ENCODE measurements at places on chromosomes 16 and 17. TPM values are rescaled to one million over a fixed set of nuclear protein-coding genes. Genes with fewer than 3 reads are reported as not detected.

GRCh38 chr17:55710410-55710809 is 12.3 kb downstream of the TMEM100 start:
- DNase-seq, result no peak

GRCh38 chr17:1997927-1998742 is 27.0 kb downstream of the RTN4RL1 start:
- DNase-seq, result no peak

GRCh38 chr17:39647256-39647655 is 10.3 kb downstream of the STARD3 start:
- DNase-seq, result no peak

DNA sequence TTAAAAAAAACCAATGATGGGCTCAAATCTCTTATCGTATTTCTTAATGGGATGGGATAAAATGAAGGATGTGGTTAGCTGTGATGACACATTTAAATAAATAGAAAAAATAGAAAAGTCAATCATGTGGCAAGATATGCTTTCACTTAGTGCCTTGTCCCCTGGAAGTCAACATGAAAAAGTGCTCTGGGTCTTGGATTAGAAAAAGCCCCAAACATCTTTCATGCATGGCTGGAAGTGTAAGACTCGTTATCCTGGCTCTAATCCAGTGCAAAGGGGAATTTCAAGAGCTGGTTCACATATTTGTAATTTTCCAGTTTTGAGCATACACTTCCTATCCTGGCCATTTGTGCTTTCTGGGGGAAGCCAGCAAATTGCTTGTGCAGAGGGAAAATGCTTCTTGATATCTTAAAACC is 160.9 kb downstream of the MAP2K6 start:
- peak; percentile 47 for DNase-seq

GRCh38 chr17:76969598-76970172 is 101.5 kb downstream of the MGAT5B start:
- no peak for DNase-seq

GRCh38 chr16:86850670-86851069 is 272.3 kb downstream of the FOXL1 start:
- no peak for DNase-seq

- DNase-seq, result no peak
Observed at GRCh38 chr16:54165174-54165911, 121.2 kb downstream of the IRX3 start.

DNA sequence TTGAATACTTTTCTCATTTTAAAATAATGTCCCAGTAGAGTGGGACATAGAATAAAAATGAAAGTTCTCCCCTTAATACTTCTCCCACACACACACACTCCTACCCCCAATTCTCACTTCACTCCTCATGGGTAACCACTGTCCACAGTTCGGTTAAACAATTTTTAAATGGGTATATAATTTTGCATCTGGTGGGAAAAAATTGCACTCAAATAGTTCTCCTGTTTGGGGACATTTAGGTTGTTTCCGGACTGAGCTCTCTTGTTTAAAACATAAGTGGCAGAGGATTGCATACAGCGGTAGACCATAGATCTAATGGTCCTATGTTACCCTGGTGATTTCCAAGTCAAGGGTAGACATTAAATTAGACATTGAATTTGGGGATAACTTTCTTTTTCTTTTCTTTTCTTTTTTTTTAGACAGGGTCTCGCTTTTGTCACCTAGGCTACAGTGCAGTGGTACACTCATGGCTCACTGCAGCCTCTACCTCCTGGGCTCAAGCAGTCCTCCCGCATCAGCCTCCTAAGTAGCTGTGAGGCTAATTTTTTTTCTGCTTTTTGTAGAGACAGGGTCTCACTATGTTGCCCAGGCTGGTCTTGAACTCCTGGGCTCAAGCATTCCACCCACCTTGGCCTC is 138.3 kb downstream of the SOCS1 start:
- no peak for DNase-seq

- no peak for DNase-seq
Observed at GRCh38 chr16:968620-969019, 2.2 kb downstream of the LMF1 start.

GRCh38 chr17:58235821-58236220 is 2.6 kb upstream of the LPO start:
- DNase-seq, result no peak

DNA sequence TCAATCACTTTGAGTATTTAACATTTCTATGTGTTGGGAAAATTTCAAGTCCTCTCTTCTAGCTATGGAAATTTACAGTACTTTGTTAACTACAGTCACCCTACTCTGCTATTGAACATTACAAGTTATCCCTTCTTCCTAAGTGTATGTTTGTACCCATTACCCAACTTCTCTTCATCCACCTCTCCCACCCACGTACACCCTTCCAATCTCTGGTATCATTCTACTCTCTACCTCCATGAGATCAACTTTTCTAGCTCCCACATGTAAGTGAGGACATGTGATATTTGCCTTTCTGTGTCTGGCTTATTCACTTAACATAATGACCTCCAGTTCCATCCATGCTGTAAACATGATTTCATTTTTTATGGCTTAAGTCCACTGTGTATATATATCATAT is 3.2 kb upstream of the ZNF688 start:
- no peak for DNase-seq

DNA sequence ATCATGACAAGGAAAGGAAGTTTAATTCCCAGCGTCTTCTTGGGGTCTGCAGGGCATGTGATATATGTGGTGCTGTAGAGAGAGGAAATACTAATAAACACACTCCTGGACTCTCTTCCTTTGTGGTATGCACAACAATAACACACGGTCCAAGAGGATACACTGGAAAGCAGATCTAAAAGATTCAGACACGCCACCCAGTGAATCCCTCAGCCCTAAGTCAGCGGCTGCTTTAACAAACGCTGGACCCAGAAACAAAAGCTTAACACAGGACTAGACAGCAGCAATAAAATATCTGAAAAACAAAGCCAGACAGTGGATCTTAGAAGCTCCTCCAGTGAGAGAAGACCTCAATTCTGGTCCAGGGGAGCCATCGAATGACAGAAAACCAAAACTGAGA is 13.1 kb downstream of the CFAP20 start:
- no peak for DNase-seq

ATP6V0D1 gene
- polyA plus RNA-seq, result 81.3 TPM

SLC5A11 gene
- polyA plus RNA-seq, result 7.8 TPM

SPSB3 gene
- 53.2 TPM for polyA plus RNA-seq

CCR7 gene
- polyA plus RNA-seq, result 0.65 TPM

GRIN2A gene
- polyA plus RNA-seq, result 6.6 TPM

GLTPD2 gene
- polyA plus RNA-seq, result 14.5 TPM
